ENCODE measurements at places on chromosomes 1 and 21. TPM values are rescaled to one million over a fixed set of nuclear protein-coding genes. Genes with fewer than 3 reads are reported as not detected.

ZBTB48 gene
- 24.8 TPM for total RNA-seq

MAGI3 gene
- 21.5 TPM for total RNA-seq

FCRL1 gene
- not detected for total RNA-seq

SEC22B gene
- total RNA-seq, result 36.9 TPM

RGS2 gene
- total RNA-seq, result 71.8 TPM

FCRL5 gene
- total RNA-seq, result not detected

OR10Z1 gene
- total RNA-seq, result 0.23 TPM

LMOD1 gene
- total RNA-seq, result 1.8 TPM

URB1 gene
- 9.3 TPM for total RNA-seq

TOMM20 gene
- 147 TPM for total RNA-seq

MYOM3 gene
- total RNA-seq, result 0.31 TPM

DNA sequence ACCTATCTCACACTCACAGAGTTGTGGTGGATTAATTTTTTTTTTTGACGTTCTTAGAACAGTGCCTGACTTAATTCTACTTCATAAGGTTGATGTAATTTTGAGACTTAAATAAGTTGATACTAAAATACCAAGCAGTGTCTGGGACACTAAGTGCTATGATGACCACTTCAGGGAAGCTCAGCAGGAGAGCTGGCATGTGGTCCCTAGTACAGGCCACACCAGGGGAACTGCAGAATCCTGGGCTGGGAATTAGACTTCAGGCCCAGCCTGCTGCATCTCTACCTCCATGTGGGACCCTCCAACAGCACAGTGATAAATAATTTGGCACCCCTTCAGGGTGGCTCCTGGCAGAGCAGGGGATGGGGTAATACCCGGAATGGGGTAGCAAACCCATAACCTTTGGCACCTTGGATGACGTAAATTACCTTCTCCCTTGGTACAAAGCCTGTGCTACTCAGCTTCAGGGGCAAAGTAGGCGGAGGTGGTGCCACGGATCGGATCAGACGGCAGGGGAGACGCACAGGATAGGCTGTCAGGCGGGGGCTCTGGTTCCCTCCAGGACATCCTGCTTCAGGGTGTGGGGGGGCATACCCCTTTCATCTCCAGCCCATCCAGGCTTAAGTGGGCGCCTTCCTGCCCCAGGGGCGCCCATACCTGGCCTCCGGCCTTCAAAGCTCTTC lies 4.8 kb downstream of the MFSD2A start:
- no peak for ATAC-seq

- no peak for ATAC-seq
Observed at GRCh38 chr21:40687625-40688024, 159.3 kb downstream of the DSCAM start.

- no peak for ATAC-seq
Observed at GRCh38 chr1:59455206-59455605, 158.3 kb downstream of the FGGY start.

DNA sequence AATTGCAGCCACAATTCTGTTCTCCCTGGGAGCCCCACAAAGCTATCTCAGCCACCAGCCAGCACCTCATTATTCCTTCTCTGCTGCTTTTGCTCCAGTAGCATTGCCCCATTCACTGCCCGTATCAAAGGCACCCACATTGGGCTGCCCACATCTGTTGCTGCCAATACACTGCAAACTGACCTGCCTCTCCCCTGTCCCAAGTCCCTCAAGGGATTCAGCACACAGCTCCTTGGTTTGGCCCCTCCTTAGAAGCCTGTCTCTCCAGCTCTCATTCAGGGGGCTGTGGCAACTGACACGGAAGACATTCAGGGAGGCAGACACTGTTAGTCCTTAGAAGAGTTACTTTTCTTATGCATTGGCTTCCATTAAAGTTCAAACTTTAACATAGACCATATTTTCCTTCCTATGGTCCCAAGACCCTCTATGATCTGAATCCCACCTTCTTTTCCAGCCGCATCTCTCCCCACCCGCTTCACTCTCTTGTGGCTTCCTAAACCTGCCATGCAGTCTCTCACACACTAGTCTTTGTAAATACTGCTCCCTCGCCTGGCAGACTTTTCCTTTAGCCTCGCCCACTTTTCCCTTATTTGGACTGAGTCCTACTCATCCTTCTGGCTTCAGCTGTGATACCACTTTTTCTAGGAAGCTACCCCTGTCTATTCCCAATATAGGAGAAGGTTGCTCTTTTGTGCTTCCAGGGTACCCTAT lies 19.3 kb upstream of the KLHDC8A start:
- ATAC-seq, result peak; percentile 94

DNA sequence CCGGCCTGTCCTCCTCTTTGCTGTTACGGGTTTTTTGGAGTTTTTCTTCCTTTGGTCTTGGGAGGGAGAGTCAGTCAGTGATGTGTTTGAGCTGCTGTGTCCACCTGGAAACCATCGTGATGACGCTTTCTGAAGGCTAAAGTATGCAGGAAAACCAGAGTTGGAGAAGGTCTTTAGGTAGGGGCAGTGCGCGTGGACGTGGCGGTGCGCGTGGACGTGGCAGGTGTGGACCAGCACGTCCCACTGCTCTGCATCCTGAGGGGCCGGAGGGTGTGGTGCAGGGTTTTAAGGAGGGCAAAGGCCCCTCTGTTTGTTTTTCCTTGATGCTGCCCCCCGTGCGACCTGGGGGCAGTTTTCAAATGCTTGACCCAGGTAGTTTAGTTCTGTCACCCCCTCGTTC lies 29.9 kb downstream of the PRKCZ start:
- no peak for ATAC-seq

- ATAC-seq, result no peak
Observed at GRCh38 chr1:160863774-160864131, 1.1 kb upstream of the CD244 start.

- ATAC-seq, result no peak
Observed at GRCh38 chr1:28449904-28450303, 55.9 kb upstream of the RCC1 start.

DNA sequence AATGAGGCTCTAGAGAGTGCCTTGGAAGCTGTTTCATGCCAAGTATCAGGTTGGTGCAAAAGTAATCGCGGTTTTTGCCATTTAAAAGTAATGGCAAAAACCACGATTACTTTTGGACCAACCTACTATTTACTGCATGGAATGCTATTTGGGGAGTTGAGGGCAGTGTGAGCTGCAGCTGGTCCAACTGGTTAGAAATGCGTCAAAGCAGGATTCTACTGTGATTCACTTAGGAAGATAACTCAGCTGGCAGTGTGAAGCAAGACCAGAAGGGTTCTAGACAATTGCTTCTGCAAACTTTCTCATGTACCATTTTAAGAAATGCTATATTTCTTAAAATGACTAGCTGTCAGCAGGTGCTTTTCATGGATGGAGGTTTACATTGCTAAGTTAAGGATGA lies 21.2 kb upstream of the PLA2G2C start:
- ATAC-seq, result no peak

GRCh38 chr1:58576727-58577653 lies at the start of gene TACSTD2:
Gene TACSTD2, minus strand, starts transcription at chr1:58577252. Its CDS starts 96 bp downstream, at chr1:58577156.
- ATAC-seq, result no peak

DNA sequence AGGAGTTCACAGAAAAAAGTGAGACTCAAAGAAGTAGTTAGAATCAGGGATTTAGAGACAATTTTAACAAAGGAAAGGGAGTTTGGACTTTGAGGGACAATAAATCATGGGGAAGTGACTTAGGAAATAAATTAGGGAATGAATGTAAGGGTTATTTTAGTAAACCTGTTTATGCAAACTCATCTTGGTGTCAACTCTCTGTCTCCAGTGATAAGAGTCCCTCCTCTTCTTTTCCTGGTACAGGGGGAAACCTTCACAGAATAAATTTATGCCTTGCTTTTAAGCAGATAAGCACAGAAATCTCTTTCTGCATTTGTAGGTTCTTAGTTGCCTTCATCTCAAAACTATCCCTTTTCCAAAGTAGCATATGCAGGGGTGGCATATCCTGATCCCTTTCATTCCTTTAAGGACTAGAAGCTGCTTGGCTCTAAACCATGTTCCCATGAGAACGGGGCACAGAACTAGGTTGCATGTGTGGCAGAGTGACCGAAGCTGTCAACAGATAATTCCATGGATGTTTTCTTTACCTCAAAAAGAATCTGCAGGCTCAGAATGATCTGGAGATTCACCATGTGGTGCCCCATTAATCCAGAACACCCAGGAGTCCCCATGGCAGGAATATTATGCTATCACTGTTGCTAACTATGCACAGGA lies 155.4 kb downstream of the ZNF648 start:
- no peak for ATAC-seq

DNA sequence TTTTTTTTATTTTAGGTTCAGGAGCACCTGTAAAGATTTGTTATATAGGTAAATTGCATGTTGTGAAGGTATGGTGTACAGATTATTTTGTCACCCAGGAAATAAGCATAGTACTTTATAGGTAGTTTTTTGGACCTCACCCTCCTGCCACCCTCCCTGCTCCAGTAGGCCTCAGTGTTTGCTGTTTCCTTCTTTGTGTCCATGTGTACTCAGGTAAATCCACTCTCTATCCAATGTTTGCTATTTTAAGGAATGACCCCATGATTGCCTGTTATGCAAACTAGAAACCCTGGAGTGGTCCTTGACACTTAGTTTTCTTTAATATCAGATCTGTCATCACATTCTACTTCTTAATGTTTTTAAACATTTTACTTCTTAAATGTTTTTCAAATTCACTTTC lies 33.9 kb downstream of the LHX9 start:
- no peak for ATAC-seq

DNA sequence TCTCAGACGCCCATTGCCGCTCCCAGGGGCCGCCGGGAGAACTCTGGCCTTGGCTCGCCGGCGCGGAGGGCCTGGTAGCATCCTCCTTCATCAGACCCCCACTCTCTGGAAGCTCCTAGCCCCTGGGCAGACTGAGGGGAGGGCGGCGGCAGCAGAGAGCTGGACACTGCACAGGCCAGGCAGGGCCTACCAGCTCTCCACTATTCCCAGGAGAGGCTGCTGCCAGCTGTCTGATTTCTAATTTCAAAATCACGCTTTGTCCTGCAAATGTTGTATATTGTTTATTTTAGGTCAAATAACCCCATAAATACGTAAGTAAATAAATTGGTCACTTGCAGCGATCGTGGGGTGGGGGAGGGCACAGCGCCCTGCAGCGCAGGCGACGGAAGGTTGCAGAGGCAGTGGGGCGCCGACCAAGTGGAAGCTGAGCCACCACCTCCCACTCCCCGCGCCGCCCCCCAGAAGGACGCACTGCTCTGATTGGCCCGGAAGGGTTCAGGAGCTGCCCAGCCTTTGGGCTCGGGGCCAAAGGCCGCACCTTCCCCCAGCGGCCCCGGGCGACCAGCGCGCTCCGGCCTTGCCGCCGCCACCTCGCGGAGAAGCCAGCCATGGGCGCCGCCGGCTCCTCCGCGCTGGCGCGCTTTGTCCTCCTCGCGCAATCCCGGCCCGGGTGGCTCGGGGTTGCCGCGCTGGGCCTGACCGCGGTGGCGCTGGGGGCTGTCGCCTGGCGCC lies at the start of gene MTARC1:
Gene MTARC1, plus strand, starts transcription at position 577 of the 732 bp plus-strand sequence. Its CDS starts 32 bp downstream, at position 609.
- ATAC-seq, result peak; percentile 87

- no peak for ATAC-seq
Observed at GRCh38 chr1:13952985-13953384, 253.0 kb downstream of the PRDM2 start.

DNA sequence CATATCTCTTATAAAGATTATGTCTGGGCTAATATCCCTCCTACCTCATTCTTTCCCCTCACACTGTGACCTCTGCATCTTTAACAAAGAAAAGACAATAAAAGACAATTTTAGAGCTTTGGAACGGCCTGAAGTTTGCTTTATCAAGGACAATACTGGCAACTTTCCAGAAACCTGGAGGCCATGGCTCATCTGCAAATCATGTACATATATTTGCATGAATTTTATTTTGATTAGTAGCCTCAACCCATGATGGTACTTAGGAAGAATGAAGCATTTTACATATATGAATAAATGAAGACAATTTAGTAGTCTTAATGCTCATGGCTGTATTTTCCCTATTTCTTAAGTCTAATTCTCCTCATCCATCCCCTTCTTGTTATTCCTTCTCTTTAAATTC lies 612.2 kb upstream of the CXADR start:
- ATAC-seq, result peak; percentile 99

DNA sequence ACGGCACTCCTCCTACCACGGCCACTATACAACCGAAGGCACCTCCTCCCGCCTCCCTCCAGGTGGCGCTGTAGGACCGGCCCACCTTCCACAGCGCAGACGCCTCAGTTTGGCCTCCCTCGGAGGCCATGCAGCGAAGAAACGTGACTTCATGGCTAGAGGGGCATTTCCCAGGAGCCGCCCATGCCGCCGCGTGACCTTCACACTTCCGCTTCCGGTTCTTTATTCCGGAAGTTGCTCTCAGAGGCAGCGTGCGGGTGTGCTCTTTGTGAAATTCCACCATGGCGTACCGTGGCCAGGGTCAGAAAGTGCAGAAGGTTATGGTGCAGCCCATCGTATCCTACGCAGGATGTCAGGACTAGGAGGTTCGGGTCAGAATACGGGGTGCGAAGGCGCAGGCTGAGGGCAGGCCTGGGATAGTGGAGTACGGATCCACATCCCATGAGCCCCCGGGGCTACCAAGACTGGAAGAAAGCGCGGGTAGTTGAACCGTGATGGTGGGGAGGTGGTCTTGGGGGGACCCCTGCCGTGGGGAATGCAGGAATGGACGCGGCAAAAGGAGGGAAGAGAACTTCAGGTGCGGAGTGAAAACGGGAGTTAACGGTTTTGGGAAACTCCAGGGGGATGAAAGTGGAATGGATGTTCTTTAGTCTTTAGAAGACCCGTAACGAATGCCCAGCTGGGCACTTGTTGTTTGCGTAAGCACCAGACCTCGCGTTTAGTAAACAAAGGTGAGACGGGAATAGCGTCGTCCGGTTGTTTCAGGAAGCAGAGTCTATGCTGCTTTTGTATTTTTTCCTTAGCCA lies at the start of gene SNRPE:
Gene SNRPE, plus strand, starts transcription at position 221 of the 806 bp plus-strand sequence. Its CDS starts 61 bp downstream, at position 282.
- ATAC-seq, result peak; percentile 98

- ATAC-seq, result peak; percentile 94
Observed at GRCh38 chr1:53393325-53393792, 65.5 kb upstream of the LRP8 start.

GRCh38 chr1:173038875-173039554 lies 11.7 kb downstream of the TNFSF18 start:
- no peak for ATAC-seq

- peak; percentile 19 for ATAC-seq
Observed at GRCh38 chr1:244350027-244350426, 101.7 kb downstream of the ADSS2 start.

DNA sequence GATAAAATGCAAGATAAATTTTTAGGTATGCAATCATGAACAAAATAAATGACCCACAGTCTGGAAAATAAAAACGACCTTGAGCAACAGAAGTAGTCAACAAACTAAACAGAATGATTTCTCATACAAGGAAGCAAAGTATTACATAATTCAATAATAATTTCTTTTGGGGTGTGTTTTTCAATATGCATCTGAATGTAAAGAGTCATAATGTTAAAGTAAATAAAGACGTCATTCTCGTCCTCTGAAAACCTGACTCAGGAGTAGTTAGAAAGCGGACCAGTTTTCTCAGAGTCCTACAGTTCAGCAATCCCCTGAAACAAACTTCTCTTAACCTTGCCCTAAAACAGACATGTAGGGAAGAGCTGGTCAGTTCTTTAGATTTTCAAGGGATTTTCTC lies 18.6 kb downstream of the CDC42BPA start:
- ATAC-seq, result no peak

- ATAC-seq, result no peak
Observed at GRCh38 chr1:23638786-23639241, 52.8 kb upstream of the RPL11 start.
